ENCODE measurements at places on chromosomes 4 and X. TPM values are rescaled to one million over a fixed set of nuclear protein-coding genes. Genes with fewer than 3 reads are reported as not detected.

Gene SLITRK4
- 0.28 TPM for total RNA-seq

Gene TEX13D
- not detected for total RNA-seq

Gene MPP1
- total RNA-seq = 84.2 TPM

Gene MAGEA11
- not detected for total RNA-seq

Gene FABP2
- total RNA-seq = 112 TPM

Gene PLAC8
- total RNA-seq = 119 TPM

Gene GPR34
- 4.7 TPM for total RNA-seq

Gene RASL11B
- total RNA-seq = 0.54 TPM

Gene GASK1B
- total RNA-seq = 10.7 TPM

Gene CAMK2D
- total RNA-seq = 61.3 TPM

GRCh38 chr4:25423548-25423947, 46.5 kb downstream of the ANAPC4 start:
- no peak for DNase-seq
- no peaks in the 10 kb centered on the region for H3K27me3 ChIP-seq
- H3K27ac ChIP-seq = no peak overlapping the region
- no peak overlapping the region for H3K4me3 ChIP-seq
- H3K4me1 ChIP-seq = no peaks in the 10 kb centered on the region

DNA sequence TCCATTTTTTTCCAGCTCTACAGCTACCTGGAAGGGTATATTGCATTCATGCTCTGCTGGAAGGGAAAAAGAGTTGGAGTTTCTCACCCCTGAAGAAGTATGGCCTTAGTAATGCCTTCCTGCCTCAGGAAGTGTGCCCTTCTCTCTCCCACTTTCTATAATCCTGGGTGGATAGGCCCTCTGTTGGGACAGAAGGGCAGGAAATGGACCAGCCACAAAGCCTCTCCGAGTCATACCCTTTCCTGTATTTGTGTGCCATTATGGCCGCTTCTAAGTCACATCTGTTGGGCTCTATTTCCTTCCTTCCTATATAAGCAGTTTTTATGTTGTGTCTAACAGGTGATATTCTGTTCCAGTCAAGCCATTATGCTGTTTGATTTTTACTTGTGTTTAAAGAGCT, 74.8 kb upstream of the SMARCA5 start:
- no peaks in the 10 kb centered on the region for H3K4me1 ChIP-seq
- no peak overlapping the region for H3K4me3 ChIP-seq
- DNase-seq = no peak
- H3K27me3 ChIP-seq = no peaks in the 10 kb centered on the region
- H3K27ac ChIP-seq = no peak overlapping the region

- no peaks in the 10 kb centered on the region for H3K27me3 ChIP-seq
- no peaks in the 10 kb centered on the region for H3K36me3 ChIP-seq
- no peaks in the 10 kb centered on the region for H3K4me1 ChIP-seq
- no peak overlapping the region for H3K27ac ChIP-seq
- H3K4me3 ChIP-seq = no peak overlapping the region
Observed at GRCh38 chrX:9221781-9222180, 187.9 kb upstream of the FAM9B start.

DNA sequence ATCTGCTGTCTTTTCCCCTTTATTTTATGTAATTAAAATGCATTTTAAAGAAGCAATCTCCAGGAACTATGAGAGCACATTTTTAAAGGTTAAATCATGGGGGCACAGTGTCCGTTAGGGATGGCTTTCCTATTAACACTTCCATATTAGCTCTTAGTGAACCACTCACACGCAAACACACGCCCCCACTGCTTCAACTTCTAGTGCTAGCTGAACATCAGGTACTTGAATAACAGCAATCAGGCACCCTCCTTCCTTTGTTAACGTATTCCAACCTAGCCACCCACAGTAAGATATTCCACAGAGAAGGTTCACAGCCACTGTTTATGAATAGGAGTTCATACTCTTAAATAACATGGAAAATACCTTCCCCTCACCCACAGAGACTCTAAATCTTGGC, 9.3 kb downstream of the TMEM255A start:
- no peak overlapping the region for H3K27ac ChIP-seq
- no peaks in the 10 kb centered on the region for H3K36me3 ChIP-seq

DNA sequence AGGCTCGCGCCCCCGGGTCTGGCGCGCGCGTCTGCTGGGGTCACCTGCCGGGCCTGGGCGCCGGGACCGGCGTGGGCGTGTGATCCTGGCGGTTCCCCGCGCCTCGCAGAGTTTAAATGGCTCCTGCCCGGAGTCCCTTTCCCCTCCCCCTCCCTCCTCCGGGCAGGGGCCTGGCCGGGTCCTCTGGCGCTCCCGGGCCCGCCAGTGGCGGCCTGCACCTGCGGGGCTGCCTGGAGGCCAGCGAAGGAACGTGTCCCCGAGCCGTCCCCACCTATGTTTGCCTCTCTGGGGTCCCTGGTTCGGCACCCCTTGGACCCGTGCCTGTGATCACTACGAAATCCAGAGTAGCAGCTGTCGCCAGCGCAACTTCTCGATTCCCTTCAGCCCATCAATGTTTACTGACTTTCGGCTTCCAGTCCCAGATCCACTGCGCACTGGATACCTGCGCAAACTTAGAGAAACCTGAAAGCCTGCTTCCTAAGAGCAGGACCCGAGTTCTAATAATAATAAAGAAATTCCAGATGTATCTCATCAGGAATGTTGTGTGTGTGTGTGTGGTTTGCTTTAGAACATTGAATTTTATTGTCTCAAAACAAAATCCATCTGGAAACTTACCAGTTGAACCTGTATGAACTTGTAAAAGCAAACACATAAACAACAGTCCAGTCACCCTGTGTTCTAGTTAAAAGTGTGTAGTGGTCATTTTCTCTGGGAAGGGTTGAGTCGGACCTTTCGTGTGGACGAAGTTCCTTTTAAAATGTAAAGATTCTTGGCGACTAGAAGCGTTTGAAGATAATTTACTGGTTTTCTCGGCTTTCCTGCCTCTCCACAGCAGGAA, 788 bp downstream of the SHROOM2 start:
- no peaks in the 10 kb centered on the region for H3K36me3 ChIP-seq
- DNase-seq = no peak
- no peak overlapping the region for H3K27ac ChIP-seq
- no peaks in the 10 kb centered on the region for H3K27me3 ChIP-seq
- peak overlapping the region; percentile 7 for H3K4me3 ChIP-seq
- H3K4me1 ChIP-seq = no peaks in the 10 kb centered on the region

DNA sequence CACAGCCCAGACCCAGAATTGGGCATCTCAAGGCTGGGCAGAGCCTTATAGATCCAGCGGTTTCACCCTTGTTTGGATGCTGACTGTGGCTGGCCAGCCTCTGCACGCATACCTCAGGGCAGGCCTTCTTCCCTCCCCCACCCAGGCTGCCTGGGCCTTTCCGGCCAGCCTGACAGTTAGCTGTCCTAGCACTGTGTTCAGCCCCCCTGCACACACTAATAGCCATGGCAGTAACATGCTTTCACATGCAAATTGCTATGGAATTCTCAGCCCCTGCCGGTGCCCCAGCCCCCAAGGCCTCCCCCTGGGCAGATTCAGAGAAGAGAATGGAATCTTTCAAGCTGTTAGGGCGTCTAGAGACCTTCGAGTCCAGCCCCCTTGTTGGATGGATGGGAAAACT, 17.7 kb downstream of the EFNB1 start:
- H3K27me3 ChIP-seq = no peaks in the 10 kb centered on the region
- no peak overlapping the region for H3K27ac ChIP-seq
- no peak for DNase-seq
- H3K4me1 ChIP-seq = peaks cover 12% of the 10 kb centered on the region
- no peaks in the 10 kb centered on the region for H3K36me3 ChIP-seq

- no peak for DNase-seq
- no peak overlapping the region for H3K27ac ChIP-seq
- H3K4me3 ChIP-seq = no peak overlapping the region
- H3K36me3 ChIP-seq = no peaks in the 10 kb centered on the region
- H3K27me3 ChIP-seq = no peaks in the 10 kb centered on the region
Observed at GRCh38 chr4:41835321-41835995, 86.9 kb upstream of the PHOX2B start.

DNA sequence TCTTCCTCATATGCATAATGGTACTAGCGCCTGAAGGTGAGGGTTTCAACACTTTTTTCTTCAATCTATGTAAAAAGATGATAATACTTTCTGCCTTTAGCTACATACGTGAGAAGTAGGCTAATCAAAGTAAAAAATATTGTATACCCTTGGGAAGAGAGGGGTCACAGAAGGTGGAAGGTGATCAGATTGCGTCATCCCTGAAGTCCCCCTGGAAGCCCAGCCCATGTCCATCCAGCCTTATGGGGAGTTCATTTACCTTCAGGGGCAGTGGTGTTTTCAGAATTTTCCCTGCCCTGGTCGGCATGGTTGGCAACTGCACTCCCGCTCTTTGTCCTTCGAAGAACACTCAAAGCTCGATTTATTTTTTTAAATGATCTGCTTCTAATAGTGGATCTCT, 84.2 kb downstream of the LNX1 start:
- no peak for DNase-seq
- no peaks in the 10 kb centered on the region for H3K27me3 ChIP-seq
- no peaks in the 10 kb centered on the region for H3K36me3 ChIP-seq
- H3K4me1 ChIP-seq = no peaks in the 10 kb centered on the region
- H3K4me3 ChIP-seq = no peak overlapping the region

- peak overlapping the region; percentile 63 for H3K4me3 ChIP-seq
- H3K27me3 ChIP-seq = no peaks in the 10 kb centered on the region
- H3K27ac ChIP-seq = peak overlapping the region; percentile 77
- peak; percentile 66 for DNase-seq
Observed at GRCh38 chr4:109560687-109561461, 828 bp downstream of the MCUB start.

DNA sequence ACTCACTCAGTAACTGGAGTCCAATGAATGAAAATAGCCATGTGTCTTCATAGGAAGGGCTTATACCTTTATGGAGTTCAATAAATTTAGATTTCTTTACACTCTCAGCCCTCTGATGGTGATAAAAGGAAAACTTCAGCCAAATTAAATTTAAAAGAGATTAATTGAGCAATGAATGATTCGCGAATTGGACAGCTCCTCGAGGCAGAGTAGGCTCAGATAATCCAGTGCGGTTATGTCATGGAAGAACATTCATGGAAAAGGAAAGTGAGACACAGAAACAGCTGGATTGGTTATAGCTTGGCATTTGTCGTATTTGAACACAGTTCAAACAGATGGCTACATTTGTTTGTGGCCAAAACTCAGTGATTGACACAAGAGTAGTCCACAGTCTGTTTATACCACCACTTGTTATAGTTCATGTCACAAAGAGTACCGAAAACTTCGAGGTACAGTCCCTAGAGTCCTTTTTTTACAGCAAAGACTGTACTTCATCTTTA, 54.6 kb upstream of the TACR3 start:
- H3K4me3 ChIP-seq = no peak overlapping the region
- no peaks in the 10 kb centered on the region for H3K36me3 ChIP-seq
- DNase-seq = no peak
- H3K27ac ChIP-seq = no peak overlapping the region

- H3K4me3 ChIP-seq = no peak overlapping the region
- no peaks in the 10 kb centered on the region for H3K36me3 ChIP-seq
- no peaks in the 10 kb centered on the region for H3K27me3 ChIP-seq
Observed at GRCh38 chr4:28277931-28278330, 1417.3 kb downstream of the STIM2 start.

GRCh38 chr4:99404595-99405287, 30.4 kb downstream of the ADH7 start:
- no peaks in the 10 kb centered on the region for H3K36me3 ChIP-seq
- peak overlapping the region; percentile 53 for H3K27ac ChIP-seq
- no peak overlapping the region for H3K4me3 ChIP-seq
- DNase-seq = no peak
- H3K4me1 ChIP-seq = peaks cover 21% of the 10 kb centered on the region

- no peak overlapping the region for H3K4me3 ChIP-seq
- H3K36me3 ChIP-seq = no peaks in the 10 kb centered on the region
- peak; percentile 70 for DNase-seq
Observed at GRCh38 chrX:124217304-124218251, 114.9 kb upstream of the TEX13D start.

- H3K4me1 ChIP-seq = no peaks in the 10 kb centered on the region
- H3K27ac ChIP-seq = no peak overlapping the region
- no peaks in the 10 kb centered on the region for H3K36me3 ChIP-seq
- no peak overlapping the region for H3K4me3 ChIP-seq
- no peaks in the 10 kb centered on the region for H3K27me3 ChIP-seq
Observed at GRCh38 chr4:40685300-40685699, 55.6 kb upstream of the RBM47 start.

GRCh38 chr4:105998171-105999063, 103.1 kb downstream of the NPNT start:
- no peak for DNase-seq
- H3K4me1 ChIP-seq = no peaks in the 10 kb centered on the region
- H3K27me3 ChIP-seq = no peaks in the 10 kb centered on the region

DNA sequence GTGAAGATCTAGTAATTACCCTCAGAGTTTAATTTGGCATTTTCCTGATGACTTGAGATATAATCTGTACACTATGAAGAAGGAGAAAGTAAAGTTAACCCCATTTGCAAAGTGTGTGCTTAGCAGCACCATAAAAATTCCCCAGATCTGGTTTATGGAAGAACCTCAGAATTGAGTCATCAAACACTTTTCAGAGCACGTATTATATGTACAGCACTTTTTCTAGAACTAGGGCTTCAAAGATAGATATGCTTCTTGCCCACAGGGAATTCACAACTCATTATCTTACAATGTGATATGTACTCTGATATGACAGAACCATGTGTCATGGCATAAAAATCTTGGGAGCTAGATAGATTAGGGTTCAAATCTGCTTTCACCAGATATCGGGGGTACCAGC, 150.9 kb downstream of the SLC10A7 start:
- DNase-seq = no peak
- H3K4me1 ChIP-seq = no peaks in the 10 kb centered on the region
- H3K4me3 ChIP-seq = no peak overlapping the region

Measured in Peyer's patch (tissue), 4 donors.